Stimulated activated CD8-positive, alpha-beta memory T cell treated with anti-CD3 and anti-CD28 coated beads, Interleukin-4, amount 100 ng/mL, for 1 hour (primary cell): ENCODE measurements at places on chromosomes 7 and 10.

DNA sequence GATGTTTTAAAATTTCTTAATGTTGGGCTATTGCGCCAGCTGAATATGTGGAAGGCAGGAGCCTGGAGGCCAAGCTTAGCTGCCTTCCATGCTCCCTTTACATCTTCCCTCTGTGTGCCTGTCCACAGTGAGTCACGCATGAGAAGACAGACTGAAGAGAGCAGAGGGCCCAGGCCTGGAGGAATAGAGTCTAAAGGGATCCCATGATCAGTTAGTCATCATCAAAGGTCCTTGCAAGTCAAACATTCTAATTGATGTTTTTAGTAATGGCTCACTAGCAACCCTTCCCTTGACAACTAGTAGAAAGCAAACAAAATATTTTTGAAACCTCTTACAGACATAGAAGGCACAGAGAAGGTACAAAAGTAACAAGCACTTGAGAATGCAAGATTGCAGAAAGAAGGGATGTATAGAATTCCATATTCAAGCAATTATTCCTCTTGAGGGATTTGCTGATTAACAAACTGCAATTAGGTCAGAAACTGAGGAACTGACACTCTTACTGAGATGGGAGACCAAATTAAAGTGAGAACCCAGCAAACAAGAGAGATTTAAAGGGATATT is 30.7 kb upstream of the APBB1IP start:
- DNase-seq = no peak

- DNase-seq = no peak
Measured at GRCh38 chr10:48455055-48455391, 148.5 kb downstream of the MAPK8 start.

DNA sequence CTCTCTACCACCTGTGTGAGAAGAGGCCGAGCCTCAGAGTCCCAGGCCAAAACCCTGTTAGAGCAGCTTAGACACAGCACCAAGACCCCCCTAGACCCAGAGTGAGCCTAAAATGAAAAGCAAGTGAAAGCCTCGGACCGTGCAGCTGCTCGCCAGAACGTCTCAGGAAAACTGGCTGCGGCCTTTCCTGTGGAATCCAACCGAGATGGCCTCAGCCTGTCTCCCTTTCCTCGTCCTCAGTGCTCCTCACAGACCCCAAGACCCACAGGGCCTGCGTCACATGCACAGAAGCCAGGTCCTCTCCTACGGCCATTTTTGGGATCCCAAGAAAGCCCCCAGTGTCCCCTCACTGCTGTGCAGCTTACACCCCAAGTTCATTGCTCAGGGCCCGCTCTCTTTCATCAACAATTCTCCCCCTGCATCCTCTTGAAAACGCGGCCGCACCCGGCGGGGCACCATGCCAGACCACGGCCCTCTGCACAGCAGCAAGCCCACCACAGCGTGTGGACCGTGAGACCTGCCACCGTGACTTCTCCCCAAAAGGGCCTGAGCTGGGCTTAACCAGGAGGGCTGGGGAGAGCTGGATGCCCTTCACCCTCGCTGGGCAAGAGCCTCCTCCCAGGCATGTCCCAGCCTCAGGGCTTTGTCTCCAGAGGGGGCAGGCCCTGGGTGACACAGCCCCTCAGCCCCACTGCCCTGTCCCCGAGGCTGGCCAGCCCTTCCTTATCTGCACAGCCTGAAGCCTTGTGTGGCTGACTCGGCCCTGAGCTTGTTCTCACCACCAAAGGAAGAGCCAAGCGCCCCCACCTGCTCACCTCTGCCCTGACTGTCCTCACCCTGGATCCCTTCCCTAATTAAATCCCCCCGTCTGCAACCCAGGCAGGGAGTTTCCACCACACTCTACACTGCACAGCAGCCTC is 142.9 kb downstream of the PTPRN2 start:
- no peak for DNase-seq

- no peak for DNase-seq
Measured at GRCh38 chr7:33418251-33418701, 288.9 kb downstream of the BBS9 start.

- DNase-seq = no peak
Measured at GRCh38 chr10:1581189-1581588, 156.1 kb downstream of the ADARB2 start.

DNA sequence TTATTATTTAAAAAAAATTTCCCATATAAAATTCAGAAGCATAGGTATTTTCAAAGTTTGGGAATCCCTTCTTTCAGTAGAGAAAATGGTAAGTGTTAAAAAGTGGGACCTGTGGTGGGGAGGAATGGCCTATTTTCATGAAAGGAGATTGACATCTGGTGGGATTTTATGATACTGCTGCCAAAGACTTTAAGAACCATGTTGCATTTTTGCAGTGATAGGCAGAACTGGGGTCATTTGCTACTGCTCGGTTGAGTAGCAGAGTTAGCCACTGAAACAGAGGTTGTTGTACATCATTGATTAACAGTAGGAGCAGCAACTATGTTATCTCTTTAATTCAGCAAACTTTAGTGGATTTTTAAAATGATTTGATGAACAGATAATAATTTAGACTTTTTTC is 4.4 kb downstream of the BICC1 start:
- DNase-seq = no peak

DNA sequence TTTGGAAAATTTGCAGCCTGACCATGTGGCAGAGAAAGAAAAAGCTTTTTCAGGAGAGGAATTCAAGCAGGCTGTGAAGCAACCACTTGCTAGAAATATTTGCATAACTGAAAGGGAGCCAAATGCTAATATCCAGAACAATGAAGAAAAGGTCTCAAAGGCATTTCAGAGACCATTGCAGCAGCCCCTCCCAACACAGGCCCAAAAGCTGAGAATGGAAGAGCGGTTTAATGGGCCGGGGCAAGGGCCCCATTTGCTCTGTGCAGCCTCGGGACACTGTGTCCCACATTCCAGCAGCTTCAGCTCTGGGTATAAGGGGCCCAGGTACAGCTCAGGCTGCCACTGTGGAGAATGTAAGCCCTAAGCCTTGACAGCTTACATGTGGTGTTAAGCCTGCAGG is 918.1 kb upstream of the POT1 start:
- no peak for DNase-seq

DNA sequence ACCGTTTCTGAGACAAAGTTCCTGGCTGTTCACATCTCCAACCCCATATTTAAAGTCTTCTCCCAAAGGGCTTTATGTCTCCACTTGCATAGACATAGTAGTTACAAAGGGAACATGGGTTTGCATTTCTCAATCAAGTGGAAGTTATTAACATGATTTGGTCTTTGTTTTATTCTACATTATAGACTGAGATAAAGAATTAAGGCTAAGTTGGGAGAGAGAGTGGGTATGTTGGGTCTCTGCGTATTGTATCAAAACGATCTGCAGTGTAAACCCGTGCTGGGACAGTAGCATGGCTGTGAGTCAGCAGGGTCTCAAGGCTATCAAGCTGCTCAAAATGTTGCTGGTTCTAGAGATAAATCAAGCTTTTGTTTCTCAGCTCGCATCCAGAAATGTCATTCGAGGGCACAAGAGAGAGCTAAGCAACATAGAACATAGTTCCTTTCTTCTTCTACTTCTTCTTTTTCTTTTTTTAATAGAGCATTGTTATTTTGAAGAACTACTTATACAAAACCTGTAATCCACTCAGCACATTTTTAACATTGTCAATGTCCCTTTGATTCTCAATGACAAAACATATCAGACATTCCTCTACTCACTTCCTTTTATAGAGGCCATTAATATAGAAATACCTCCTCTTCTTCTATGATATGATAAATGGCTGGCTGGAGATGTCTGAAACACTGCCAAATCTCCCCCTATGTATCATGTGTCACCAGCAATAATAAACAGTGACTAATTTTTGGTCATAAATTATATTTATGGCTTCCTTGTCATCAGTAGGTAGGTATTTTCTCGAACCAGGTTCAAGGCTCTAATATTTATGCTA is 34.5 kb upstream of the RHOBTB1 start:
- no peak for DNase-seq

DNA sequence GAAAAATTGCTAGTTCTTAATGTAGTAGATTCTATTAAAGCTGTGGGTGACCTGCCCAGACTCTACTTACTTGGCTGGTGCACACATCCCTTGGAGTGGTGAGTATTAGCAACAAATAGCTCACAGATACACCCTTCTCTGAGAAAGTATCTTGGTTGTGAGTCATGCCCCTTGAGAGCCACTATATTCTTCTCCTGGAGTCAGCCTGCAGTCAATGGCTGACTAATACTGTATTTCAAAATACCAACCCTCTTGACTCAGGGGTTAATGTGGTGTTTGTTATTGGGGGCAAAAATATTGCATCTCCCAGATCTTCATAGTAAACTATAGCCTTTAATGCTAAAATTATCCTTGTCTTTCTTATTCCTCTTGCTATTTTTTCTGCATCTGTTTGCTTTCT is 354.9 kb downstream of the BMPER start:
- no peak for DNase-seq

GRCh38 chr7:22542254-22542653 is 42.3 kb upstream of the STEAP1B start:
- DNase-seq = no peak

- no peak for DNase-seq
Measured at GRCh38 chr10:30542001-30542894, 87.3 kb downstream of the LYZL2 start.

- no peak for DNase-seq
Measured at GRCh38 chr10:92692080-92692671, 2.4 kb downstream of the HHEX start.

- DNase-seq = no peak
Measured at GRCh38 chr10:28282336-28282735, 20.5 kb downstream of the MPP7 start.

DNA sequence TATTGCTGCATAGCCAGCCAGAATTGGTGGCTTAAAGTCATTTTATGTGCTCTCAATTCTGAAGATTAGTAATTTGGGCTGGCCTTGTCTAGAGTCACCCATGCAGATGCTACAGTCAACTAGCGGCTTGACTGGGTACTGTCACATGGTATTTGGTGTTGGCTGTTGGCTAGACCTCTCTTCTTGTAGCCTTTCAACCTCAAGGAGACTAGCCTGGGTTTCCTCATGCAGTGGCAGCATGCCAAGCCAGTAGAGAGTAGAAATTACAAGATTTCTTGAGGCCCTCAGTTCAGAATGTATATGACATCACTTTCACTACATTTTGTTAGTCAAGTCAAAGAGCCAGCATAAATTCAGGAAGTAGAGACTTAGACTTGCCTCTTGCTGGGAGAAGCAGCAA is 3.7 kb upstream of the ZNF800 start:
- no peak for DNase-seq

GRCh38 chr7:112571852-112572607 is 91.2 kb downstream of the LSMEM1 start:
- DNase-seq = no peak

DNA sequence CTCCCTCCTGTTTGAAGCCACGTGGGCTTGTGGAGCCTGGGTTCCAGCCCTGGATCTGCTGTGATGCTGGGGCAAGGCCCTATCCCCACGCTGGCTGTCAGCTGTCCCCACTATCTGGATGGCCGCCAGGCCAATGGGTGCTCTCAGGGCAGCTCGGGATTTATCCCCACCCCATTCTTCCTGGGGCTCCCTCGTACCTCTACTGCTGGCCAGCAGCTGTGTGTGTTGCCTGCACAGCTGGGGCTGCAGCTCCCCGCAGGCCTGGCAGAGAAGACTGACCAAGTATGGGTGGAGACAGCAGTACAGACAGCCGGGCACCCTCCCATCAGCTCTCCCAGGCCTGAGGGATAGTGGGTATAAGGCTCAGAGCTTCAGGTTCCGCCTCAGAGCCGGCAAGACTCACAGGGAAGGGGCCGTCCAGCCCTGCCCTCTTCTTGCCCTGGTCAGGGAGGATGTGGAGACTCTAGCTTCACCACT is 13.6 kb downstream of the CLIP2 start:
- no peak for DNase-seq

DNA sequence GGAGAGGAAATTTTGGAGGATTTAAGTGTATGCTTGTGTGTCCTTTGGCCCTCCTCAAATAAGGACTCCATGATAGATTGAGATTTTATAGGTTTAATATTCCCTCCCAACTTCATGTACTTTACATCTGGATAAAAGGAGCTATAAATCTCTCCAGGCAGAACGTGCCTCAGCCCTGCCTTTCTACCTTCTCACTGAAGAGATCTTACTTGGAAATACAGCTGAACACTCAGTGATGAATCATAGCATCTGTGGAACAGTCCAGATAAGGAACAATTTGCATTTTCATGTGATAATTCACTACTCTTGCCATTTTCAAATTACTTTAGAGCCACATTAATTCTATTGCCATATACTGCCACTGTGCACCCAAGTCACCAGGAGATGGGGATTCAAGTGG is 364.6 kb upstream of the PODXL start:
- no peak for DNase-seq

DNA sequence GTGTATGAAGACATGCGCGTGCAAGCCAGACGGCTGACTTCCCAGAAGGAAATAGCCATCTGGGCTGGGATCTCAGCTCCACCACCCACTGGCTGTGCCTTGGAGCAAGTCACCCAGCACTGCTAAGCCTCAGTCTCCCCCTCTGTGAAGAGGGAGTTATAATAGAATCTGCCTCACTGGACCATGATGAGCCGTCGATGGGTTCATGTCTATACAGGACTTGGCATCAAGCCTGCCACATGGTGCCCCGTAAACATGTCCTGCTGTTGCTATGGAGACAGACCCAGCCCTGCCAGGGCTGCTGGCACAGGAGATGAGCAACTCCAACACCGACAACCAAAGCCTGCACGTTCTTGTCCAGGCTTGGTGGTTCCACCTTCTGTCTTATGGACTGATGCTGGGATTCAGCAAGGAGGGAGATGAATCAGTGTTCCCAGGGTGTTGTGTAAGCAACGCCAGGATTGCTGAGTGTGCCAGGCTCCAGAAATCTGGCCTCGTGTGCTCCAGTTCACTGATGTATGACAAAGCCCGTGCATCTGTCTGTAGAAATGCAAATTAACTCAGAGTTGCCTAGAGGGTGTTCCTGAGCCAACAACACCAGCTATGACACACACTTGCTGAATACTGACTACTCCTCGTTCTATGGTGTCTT is 5.6 kb downstream of the GPR15LG start:
- DNase-seq = no peak

DNA sequence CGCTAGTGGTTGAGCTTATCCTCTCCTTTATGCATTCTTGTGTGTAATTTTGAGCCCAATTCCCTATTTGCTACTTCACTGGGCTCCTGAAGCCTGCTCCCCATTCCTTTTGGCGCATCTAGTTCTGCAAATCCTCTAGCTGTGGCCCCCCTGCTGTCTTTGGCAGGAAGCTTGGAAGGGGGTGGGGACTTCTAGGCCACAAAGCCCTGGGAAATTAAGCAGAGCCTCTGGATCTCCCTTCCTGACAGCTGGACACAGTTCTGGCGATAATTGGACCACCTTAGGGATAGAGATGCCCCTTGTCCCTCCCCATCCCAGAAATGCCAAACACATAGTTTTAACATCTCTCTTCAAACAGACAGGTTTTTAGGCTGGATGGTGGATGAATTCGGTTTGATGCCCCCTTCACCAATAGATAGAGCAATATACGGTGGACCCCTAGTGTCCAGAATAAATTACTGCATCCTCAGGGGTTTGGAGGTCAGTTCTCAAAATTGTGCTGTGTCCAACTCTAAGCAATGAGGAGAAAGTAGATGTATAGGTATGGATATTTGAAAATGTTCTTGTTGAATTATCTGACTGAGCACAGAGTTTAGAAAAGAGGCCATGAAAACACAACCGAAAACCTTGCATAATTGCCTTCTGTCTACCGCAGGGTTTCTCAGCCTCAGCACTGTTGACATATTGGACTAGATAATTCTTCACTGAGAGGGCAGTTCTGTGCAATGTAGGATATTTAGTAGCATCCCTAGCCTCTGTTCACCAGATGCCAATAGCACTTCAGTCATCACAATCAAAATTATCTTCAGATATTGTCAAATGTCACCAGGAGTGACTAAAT is 75.5 kb downstream of the PAPSS2 start:
- no peak for DNase-seq

- DNase-seq = no peak
Measured at GRCh38 chr10:21494191-21495001, 31.1 kb downstream of the SKIDA1 start.
